ENCODE measurements at places on chromosomes 11 and 22. TPM values are rescaled to one million over a fixed set of nuclear protein-coding genes. Genes with fewer than 3 reads are reported as not detected.

DNA sequence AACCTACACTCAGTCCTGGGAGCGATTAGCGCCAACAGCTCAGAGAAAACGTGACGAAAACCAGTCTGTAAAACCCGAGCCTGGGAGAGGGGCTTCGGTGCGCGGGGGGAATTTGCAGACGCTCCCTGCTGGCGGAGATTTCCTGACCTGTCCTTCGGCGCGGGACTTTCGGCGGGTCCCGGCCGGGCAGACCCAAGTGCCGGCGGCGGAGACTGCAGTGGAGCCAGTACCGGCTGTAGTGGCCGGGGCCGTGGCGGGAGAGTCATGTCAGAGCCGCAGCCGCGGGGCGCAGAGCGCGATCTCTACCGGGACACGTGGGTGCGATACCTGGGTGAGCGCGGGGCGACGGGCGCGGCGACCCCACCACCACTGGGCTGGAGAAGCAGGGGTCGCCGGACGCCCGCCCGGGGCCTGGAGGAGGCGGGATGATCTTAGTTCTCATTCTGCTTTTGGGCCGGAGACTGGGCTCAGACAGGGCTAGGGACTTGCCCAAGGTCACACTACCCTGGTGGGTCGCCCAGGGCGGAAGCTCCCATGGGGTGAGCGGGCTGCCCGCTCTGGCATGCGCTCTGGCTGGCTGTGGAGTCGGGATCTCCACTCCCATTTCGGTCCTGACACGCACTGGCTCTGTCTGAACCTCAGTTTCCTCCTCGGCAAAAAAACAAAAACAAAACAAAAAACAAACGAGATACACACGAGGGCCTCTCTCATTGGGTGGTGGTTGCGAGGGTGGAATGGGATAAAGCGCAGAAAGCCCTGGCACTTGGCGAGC lies at the start of gene MTFP1:
MTFP1 (plus strand) TSS at position 153 of the 772 bp plus-strand sequence; CDS start at position 265, 112 bp downstream.
- DNase-seq, result peak; percentile 53
- peak within 1 kb of the TSS; percentile 89 for H3K4me3 ChIP-seq
- H3K27ac ChIP-seq, result peak within 1 kb of the TSS; percentile 99
- no peaks in the 10 kb centered on the region for H3K27me3 ChIP-seq

DNA sequence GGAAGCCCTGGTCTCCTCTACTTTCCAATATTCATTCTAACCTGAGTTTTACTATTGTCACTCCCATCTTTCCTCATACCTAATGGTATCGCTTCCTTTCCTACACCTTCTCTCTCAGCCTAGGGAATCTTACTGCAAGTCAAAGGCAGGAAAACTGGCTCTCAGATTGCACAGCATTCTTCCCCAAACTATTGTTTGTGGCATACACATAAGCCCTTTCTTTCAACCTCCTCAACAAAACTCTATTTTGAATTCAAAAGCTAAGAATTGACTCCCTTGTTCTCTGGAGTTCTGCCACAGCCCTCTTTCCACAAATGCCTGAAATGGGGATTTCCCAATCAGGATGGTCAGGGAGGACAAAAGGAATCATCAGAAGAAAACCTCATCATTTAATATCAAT lies 181.5 kb downstream of the FAM76B start:
- no peaks in the 10 kb centered on the region for H3K4me1 ChIP-seq
- no peak for DNase-seq
- H3K36me3 ChIP-seq, result no peaks in the 10 kb centered on the region
- H3K4me3 ChIP-seq, result no peak overlapping the region
- no peaks in the 10 kb centered on the region for H3K27me3 ChIP-seq

DNA sequence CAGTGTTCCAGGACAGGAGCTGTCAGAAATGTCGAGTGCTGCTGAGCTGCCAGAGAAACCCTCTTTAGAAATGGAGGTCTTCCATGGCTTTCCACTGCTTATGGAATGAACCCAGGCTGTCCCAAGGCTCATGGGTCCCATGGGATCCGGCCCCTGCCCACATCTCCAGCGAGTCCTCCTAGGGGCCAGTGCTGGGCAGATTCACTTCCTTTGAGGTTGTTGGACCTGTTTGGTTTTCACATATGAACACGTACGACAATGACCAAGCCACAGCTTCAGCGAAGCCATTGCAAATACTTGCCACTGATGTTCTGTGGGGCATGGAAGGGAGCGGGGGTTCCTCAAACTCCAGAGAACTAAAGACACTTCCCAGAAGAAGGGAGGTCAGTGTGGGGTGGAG lies 483.3 kb downstream of the TBC1D22A start:
- H3K36me3 ChIP-seq, result no peaks in the 10 kb centered on the region
- H3K4me1 ChIP-seq, result no peaks in the 10 kb centered on the region
- H3K4me3 ChIP-seq, result no peak overlapping the region
- no peak overlapping the region for H3K27ac ChIP-seq
- DNase-seq, result no peak
- H3K27me3 ChIP-seq, result peaks cover 75% of the 10 kb centered on the region

The SPI1 gene
- total RNA-seq, result 8.3 TPM

- DNase-seq, result no peak
- H3K27me3 ChIP-seq, result no peaks in the 10 kb centered on the region
- no peak overlapping the region for H3K27ac ChIP-seq
- H3K36me3 ChIP-seq, result no peaks in the 10 kb centered on the region
These were observed 29.3 kb downstream of the ARHGEF12 start for GRCh38 chr11:120365512-120365911.

GRCh38 chr11:19553683-19554333 lies 158.8 kb upstream of the NAV2 start:
- H3K27ac ChIP-seq, result no peak overlapping the region
- peak; percentile 76 for DNase-seq
- H3K4me3 ChIP-seq, result no peak overlapping the region
- no peaks in the 10 kb centered on the region for H3K36me3 ChIP-seq
- peaks cover 6% of the 10 kb centered on the region for H3K4me1 ChIP-seq
- H3K27me3 ChIP-seq, result peaks cover 3% of the 10 kb centered on the region

DNA sequence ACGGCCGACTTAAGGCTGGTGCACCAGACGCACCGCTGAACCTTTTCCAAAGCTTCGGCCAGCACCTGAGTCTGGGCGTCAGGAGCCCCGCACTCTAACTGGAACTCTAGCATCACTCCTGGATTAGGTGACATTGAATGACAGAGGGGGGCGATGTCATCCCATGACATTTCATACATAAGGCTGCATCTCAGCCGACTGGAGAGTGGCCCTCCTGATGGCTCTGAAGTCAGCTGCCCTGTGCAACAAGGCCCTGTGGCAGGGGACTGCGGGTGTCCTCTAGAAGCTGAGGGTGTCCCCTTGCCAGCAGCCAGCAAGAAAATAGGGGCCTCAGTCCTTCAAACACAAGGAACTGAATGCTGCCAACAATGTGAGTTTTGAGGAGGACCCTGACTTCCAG lies 10.1 kb upstream of the FADS3 start:
- H3K27ac ChIP-seq, result peak overlapping the region; percentile 5
- no peak overlapping the region for H3K4me3 ChIP-seq
- H3K27me3 ChIP-seq, result no peaks in the 10 kb centered on the region
- peaks cover 39% of the 10 kb centered on the region for H3K36me3 ChIP-seq
- no peak for DNase-seq

DNA sequence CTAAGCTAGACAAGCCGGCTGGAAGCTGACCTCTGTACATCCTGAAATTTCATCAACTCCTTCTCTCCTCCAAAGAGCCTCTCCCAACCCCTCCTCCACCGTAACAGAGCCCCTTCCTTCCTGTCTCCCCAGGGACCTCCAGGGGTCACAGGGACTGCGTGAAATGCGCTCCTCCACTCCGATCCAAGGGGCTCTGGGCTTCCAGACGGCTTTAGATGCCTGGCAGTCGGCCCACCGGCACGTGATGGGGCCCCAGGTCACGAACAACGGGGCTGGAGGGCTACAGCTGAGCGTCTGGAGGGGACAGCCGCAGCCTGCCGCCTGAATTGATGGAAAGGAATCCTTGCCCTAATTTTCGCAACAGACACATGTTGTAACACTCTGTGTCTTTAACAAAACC lies 264.1 kb downstream of the MN1 start:
- peak; percentile 58 for DNase-seq
- no peaks in the 10 kb centered on the region for H3K36me3 ChIP-seq
- no peak overlapping the region for H3K27ac ChIP-seq
- H3K4me3 ChIP-seq, result no peak overlapping the region
- H3K27me3 ChIP-seq, result peaks cover 84% of the 10 kb centered on the region

GRCh38 chr22:16847271-16847670 lies 22.1 kb upstream of the XKR3 start:
- no peak overlapping the region for H3K27ac ChIP-seq
- H3K36me3 ChIP-seq, result no peaks in the 10 kb centered on the region
- H3K4me1 ChIP-seq, result no peaks in the 10 kb centered on the region
- H3K27me3 ChIP-seq, result peaks cover 8% of the 10 kb centered on the region

- no peak for DNase-seq
- peaks cover 82% of the 10 kb centered on the region for H3K4me1 ChIP-seq
- H3K4me3 ChIP-seq, result no peak overlapping the region
- no peaks in the 10 kb centered on the region for H3K36me3 ChIP-seq
These were observed 93.7 kb downstream of the STIM1 start for GRCh38 chr11:3949125-3949524.

DNA sequence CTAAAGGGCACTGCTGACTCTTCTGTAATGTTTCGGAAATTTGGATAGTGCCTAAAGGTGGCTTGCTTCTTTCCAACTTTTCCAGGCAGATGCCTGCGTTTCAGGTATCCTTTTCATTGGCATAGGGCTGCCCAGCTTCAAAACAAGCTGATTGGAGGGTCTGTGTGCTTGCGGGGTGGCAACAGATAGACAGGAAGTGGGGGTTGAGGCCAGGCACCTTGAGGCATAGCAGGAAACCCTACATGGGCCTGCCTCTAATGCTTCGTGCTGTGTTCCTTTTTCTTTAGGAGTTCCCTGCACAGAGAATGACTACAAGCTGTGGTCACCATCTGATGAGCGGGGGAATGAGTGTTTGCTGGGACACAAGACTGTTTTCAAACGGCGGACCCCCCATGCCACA lies 92.2 kb upstream of the SORL1-AS1 start:
- no peaks in the 10 kb centered on the region for H3K4me1 ChIP-seq
- no peak overlapping the region for H3K27ac ChIP-seq
- no peaks in the 10 kb centered on the region for H3K36me3 ChIP-seq
- no peak for DNase-seq

GRCh38 chr11:67423466-67423865 lies 4.8 kb upstream of the RPS6KB2 start:
- no peak overlapping the region for H3K4me3 ChIP-seq
- H3K27ac ChIP-seq, result no peak overlapping the region
- no peaks in the 10 kb centered on the region for H3K27me3 ChIP-seq
- no peaks in the 10 kb centered on the region for H3K36me3 ChIP-seq
- peaks cover 37% of the 10 kb centered on the region for H3K4me1 ChIP-seq

DNA sequence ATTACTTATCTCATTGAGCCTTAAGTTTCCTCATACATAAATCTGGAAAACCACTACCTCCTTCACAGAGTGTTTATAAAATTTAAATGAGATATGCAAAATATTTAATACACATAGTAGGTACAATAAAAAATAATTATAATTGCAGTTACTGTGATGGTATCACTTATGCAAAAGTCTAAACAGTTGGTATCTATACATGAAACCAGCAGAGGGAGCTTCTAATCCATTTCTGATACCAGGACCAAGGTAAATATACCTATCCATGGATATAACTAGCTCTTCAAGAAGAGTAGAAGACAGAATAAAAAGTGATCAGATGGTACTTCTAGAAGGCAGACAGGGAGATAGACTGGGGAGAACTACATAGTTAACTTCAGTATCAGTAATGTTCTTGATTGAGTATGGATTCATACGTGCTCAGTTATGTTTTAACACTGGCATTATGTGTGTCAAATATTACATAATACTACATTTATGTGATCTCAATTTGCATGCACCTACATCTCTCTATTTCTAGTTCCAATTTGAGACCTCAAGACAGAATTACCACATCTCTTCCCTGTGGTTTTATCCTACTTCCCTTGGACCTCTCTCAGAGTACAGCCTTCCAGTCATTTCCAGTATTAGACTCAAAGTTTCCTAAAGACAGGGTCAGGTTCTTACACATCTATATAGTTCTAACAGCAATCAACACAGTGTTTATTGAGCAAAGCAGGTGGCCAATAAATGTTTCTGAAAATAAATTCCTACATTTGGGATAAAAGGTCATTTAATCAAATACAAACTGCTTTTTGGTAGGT lies 13.7 kb upstream of the TSG101 start:
- peaks cover 57% of the 10 kb centered on the region for H3K36me3 ChIP-seq
- H3K27me3 ChIP-seq, result no peaks in the 10 kb centered on the region
- H3K4me3 ChIP-seq, result no peak overlapping the region
- no peaks in the 10 kb centered on the region for H3K4me1 ChIP-seq
- H3K27ac ChIP-seq, result no peak overlapping the region

GRCh38 chr11:78642979-78643675 lies 68.5 kb upstream of the NARS2 start:
- H3K27me3 ChIP-seq, result peaks cover 23% of the 10 kb centered on the region
- no peak overlapping the region for H3K27ac ChIP-seq
- H3K36me3 ChIP-seq, result no peaks in the 10 kb centered on the region
- H3K4me1 ChIP-seq, result no peaks in the 10 kb centered on the region
- H3K4me3 ChIP-seq, result no peak overlapping the region

DNA sequence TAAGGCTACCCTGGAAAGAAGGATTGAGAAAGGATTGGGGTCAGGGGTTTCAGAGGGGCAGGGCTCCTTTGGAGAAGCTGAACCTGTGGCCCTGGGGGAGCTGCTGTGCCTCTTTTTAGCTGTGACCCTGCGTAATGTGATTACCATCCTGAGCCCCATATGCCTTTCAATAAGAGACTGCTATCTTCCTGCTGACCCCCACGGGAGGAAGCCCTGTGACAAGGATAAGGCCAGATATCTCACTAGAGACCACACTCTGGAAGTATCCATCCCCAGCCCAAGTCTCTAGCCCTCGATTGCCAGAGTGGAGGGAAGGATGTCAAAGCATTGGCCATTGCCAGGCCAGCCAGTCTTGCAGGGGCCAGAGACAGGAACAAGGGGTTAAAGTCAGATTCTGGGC lies 4.8 kb upstream of the SLC39A13 start:
- H3K36me3 ChIP-seq, result no peaks in the 10 kb centered on the region
- no peak overlapping the region for H3K4me3 ChIP-seq
- H3K27ac ChIP-seq, result no peak overlapping the region
- DNase-seq, result no peak

- peaks cover 55% of the 10 kb centered on the region for H3K4me1 ChIP-seq
- no peaks in the 10 kb centered on the region for H3K27me3 ChIP-seq
- peaks cover 29% of the 10 kb centered on the region for H3K36me3 ChIP-seq
- peak overlapping the region; percentile 99 for H3K4me3 ChIP-seq
- peak overlapping the region; percentile 100 for H3K27ac ChIP-seq
These were observed 1.0 kb upstream of the RELA start for GRCh38 chr11:65663639-65664200.

DNA sequence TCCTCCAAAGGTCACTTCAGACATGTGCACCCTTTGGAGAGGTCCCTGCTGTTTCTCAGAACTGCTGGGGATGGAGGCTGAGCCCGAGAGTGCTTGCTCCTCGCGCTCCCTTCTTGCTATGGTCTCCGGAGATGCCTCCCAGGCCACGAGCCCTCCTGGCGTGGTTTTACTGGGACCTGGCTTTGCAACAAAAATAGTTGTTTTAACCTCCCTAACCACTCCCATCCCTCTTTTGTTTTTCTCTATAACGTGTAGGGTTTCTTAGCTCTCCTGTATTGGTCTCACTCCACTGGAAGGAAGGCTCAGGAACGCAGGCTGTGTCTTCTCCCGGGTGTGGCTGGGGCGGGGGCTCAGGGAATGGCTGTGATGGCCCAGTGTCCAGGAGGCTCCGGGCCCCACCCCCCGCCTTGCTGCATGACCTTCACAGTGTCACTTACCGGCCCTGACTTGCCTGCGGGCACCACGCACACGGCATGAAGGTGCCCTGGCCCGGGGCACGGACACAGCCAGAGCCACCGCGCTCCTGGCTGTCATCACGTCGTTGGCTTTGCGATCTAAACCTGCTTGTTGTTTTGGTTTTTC lies 5.6 kb downstream of the PTDSS2 start:
- DNase-seq, result peak; percentile 41
- no peaks in the 10 kb centered on the region for H3K27me3 ChIP-seq
- peaks cover 26% of the 10 kb centered on the region for H3K36me3 ChIP-seq

GRCh38 chr22:22355096-22355834 lies 110.7 kb downstream of the VPREB1 start:
- H3K27ac ChIP-seq, result no peak overlapping the region
- H3K4me1 ChIP-seq, result no peaks in the 10 kb centered on the region
- H3K36me3 ChIP-seq, result no peaks in the 10 kb centered on the region
- no peak for DNase-seq
- H3K27me3 ChIP-seq, result peaks cover 79% of the 10 kb centered on the region
- no peak overlapping the region for H3K4me3 ChIP-seq

Measured in left ventricle myocardium inferior (tissue), 1 donor.